AG08395 (cell line): ENCODE measurements at places on chromosomes 7 and 10.

DNA sequence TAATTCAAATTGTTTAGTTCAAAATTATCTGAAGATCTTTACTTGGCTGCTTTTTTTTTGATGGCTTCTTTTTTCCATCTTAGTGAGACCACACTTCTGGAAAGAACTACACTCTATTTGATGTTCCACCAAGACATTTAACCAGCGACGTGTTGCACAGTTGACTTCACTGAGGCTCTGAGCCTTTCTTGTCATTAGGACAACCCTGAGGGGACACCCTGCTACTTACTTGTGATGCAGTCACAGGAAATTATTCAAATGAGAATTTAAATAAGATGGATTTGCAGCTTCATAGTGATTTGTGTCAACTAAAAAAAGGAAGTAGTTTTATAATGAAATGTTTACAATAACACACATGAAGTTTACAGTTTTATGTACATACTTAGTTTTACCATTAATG lies 25.6 kb upstream of the PIK3CG start:
- DNase-seq, result no peak

DNA sequence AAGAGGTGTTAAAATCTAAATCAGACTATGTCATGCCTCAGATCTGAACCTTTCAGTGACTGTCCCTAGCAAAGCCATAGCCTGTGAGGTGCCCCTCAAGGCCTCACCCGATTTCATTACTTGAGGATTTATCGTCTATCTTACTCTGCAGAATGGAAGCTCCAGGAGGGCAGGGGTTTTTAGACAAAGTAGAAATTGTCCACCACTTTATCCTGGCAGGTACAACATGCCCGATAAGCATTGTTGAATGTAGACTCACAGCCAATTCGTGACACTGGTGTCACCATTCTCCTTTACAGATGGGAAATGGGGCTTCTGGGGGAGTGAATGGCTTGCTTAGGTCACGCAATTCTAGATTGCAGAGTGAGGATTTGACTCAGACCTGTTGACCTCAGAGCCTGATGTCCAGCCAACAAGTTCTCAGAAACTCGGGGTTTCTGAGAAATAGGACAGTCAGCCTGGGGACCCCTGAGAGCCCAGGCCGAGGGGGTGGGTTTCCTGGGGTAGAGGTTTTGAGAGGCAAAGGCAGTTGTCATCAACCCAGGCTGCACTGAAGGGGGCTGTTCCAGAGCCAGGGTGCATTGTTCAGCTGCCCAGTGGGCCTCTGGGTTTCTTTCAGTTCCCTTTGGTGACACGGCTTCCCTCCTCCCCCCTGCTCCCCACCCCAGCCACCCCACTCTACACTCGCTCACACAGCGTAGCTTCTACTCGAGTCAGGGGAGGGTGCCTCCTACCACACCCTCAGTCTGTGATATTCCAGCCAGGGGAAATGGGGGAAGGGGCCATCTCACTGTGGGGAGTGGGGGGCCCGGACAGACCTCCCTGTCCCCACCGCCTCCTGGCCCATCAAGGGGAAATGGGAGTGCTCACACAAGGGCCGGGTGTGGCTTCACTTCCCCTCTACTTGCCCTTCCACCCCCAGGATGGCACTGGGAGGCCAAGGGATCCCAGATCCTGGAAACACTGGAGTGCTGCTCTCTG lies 3.1 kb upstream of the IRF5 start:
- no peak for DNase-seq

DNA sequence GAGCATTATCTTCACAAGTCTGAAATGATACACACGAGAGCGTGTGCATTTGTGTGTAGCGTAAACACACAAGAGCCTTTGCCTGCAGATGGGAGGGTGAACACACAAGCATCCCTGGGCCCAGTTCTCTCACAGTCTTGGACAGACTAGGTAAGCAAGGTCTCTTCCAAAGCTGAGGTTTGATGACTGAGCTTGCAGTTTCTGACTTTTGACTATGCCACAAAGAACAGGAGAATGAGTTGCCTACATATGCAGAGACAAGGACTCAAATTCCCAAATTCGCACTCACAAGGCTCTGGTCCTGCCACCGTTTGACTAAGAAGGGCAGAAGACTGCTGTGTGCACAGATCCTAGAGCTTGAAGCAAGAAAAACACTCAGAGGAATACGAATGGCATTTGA lies 55.8 kb downstream of the FAM53B start:
- no peak for DNase-seq

DNA sequence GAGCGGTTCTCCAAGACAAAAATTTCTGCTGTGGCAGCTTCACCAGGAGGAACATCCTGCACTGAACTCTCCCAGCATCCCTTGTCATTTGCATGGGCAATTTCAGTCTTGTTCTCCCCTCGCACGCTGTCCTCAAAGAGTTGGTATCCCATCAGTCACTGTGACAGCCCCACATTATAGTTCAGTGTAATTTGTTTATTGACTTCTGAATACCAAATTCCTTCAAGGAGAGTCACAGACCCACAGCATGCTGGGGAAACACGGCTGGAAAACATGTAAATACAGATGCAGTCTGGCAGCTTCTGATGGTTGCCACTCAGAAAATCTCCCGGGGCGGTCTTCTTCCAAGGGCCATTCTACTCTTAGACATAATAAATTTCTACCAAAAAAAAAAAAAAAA lies 151.0 kb upstream of the NEBL start:
- DNase-seq, result no peak

- DNase-seq, result no peak
These were observed 14.0 kb downstream of the NEURL1 start for GRCh38 chr10:103507235-103508191.

GRCh38 chr10:101835362-101835761 lies 8.2 kb downstream of the KCNIP2 start:
- no peak for DNase-seq
